ENCODE measurements at places on chromosomes 2 and 18.

DNA sequence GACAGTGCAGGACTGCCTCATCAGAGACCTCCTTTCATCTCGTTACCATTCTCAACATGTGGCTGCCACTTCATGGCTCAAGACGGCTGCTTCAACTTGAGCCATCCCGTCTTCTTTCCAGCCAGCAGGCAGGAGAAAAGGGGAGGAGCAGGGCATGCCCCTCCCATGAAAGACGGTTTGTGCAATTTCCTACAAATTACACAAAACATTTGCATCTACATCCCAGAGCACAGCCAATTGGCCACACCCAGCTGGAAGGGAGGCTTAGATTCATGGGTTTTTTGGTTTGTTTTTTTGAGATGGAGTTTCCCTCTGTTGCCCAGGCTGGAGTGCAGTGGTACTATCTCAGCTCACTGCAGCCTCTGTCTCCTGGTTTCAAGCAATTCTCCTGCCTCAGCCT, 11.8 kb downstream of the UCN start:
- DNase-seq = no peak

GRCh38 chr18:47893047-47893446, 37.4 kb downstream of the SMAD2 start:
- no peak for DNase-seq

DNA sequence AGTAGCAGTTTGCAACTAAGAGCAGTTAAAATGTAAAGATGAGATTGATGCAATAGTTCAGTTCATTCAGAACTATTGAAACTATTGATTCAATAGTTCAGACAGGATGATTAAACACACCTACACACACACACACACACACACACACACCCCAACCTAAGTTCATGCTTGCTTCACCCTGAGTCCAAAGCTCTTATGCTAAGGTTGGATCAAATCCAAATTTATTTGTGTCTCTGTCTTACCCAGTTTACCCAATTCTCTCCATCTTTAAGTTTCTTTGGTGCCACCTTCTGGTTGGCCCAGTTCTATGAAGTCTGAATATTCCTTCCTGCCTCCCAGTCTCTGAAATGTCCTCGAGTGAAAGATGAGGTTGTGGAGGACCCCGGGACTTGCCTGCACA, 5.1 kb downstream of the SERPINB8 start:
- DNase-seq = no peak

DNA sequence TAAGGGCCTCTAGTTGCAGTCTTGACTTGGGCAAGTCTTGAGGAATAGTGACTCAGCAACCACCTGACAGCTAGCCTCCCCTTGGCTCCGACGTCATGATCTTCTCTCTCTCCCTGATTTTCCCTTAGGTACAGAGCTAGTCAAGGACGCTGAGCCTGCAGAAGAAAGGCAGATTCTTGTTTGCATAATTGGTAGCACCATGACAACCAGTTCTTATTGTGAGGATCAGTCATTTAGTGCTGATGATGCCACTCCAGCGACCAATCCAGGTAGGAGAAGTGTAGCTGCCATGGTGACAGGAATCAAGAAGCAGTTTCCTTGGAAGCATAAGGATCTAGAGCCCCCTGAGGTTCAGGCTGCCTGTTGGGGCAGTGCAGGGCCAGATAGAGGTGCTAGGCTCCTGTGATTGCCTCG, 2.8 kb upstream of the RESP18 start:
- DNase-seq = no peak

DNA sequence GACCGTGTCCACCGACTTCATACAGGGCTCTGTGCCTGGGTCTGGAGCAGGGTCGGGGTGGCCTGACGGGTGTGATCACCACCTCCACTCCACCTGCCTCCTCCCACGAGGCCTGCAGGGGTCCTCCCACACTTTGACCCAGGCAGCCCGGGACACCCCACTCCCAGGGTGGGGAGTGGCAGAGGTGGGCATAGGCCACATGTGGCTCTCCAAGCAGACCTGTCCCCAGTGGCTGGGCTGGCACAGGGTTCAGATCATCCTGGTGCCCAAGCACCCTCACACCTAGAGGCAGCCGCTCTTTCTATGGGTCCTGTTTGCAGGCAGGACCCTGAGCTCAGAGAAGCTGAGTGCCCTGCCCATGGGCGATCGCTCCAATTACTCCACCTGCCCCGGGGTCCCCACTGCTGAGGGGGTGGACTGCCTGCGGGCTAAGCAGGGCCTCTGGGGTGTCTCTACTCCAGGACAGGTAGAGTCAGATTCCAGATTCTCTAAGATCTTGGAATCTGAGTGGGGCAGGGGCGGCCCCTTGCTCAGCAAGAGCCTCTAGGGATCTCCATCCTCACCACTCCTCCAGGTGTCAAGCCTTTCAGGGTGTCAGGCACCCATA, 1.4 kb downstream of the NEURL3 start:
- DNase-seq = no peak

DNA sequence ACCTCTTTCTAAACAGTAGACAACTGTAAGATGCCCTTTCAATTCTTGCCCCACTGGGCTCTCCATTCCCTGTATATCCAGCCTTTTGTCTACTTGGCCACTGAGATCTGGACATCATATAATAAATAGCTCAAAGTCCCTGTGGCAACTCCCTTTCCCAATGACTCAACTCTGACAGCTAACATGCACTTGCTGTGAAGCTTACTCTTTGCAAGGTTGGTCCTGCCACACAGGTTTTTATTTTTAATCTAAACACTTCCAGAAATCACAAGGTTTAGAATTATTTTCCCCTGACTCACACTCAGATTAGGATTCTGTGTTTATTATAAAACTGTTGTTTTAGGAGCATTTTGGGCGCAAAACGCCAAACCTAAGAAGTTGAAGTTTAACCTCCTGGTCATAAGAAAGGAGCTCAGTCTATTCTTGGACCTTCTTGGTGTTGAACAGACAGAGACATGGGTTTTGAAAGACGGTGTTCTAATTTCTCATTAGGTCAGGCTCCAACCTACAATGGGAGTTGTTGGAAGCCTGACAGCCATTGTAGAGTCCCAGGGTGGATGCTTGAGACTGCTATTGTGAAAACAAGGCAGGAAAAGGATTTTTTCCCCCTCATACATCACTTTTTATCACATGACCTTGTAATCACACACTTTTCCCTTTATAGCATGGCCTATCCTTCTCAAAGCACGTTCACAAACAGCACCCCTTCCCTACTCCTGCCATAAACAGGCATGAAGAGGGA, 124.7 kb upstream of the SERPINE2 start:
- DNase-seq = peak; percentile 73

GRCh38 chr2:222842491-222843174, 18.2 kb upstream of the ACSL3 start:
- DNase-seq = no peak

All from LoVo (cell line).